Activated CD4-positive, alpha-beta T cell treated with anti-CD3 and anti-CD28 coated beads, Interleukin-2, amount 10 ng/mL, durations not matched to agents 7 days and 5 days (primary cell): ENCODE measurements at places on chromosomes 12 and 14.
A peak's percentile ranks its signal among the peaks of the same experiment; 100 is the strongest.

GRCh38 chr14:52153939-52154338 is 85.1 kb upstream of the NID2 start:
- no peak for DNase-seq

DNA sequence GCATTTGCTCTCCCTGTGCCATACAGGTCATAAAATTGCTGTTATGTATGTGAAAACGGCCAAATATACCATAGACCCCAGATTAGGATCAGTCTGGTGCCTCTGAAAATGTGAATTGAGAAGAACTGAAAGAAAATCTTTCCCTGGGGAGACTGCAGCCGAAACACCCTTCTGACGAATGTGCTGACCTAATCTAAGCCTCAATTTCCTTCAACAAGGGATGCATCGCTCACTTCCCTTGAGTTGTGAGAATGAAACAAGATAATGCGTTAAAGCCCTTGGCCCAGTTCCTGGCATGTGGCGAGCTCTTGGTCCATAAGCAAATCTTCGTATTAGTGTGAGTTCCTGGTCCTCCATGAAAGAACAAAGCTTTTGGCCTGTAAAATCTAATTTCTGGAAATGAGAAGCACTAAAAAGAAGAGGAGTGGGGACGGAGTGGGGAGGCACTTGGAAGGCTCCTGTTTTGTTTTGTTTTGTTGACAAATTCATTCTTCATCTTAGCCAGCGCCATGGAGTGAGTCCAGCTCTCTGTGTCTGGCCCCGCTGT is 49.5 kb upstream of the RTRAF start:
- DNase-seq: no peak

- DNase-seq: no peak
These were observed 14.2 kb downstream of the FAM161B start for GRCh38 chr14:73935666-73936065.

DNA sequence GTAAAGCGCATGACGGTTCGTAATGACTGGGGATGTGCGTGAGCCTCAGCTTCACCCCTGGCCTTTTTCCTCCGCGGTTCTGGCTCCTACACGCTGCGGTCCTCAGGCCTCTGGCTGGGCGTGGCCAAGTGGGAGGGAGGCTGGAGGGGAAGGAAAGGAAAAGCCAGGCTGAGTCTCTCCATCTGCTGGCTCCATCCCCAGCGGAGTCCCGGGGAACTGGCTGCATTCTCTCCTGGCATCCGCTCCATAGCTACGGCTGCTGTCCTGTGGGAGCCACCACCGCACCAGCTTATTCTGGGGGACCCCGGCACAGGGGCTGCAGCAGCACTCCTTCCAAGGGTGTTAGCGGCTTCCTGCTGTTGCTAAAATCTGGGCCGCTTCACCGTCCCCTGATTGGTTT is 68.2 kb upstream of the SLC24A4 start:
- no peak for DNase-seq

GRCh38 chr14:78921856-78922255 is 751.7 kb downstream of the NRXN3 start:
- DNase-seq: no peak

GRCh38 chr12:1826867-1827705 is 6.7 kb downstream of the LRTM2 start:
- DNase-seq: no peak

GRCh38 chr14:95526483-95527386 is 8.1 kb upstream of the GLRX5 start:
- no peak for DNase-seq

- DNase-seq: no peak
These were observed 976 bp downstream of the PEX5 start for GRCh38 chr12:7190268-7191055.

DNA sequence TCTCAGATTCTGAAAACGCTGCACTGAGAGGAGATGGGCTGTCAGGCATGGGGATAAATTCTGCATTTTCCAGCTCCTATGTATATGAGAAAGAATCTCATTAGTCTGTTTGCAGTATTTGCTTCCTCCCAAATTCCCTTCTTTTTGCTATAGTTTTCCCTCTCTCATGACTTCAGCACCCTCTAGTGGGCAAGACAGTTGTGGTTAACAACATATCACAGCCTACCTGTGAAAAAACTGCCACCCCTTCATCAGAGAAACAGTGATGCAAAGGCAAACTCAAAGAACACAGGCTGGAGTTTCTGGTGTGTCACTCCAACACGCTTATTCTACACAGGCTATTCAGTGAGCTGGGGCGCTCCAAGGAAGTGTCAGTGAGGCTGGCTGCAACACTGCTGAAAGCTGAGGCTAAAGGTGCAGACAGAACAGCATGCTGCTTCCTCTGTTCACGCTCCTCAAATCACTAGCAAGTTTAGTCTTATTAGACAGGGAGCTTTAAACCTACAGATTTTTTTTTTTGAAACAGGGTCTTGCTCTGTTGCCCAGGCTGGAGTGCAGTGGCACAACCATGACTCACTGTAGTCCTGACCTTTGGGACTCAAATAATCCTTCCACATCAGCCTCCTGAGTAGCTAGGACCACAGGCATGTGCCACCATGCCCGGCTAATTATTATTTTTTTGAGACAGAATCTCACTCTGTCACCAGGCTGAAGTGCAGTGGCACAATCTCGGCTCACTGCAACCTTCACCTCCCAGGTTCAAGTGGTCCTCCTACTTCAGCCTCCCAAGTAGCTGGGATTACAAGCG is 19.3 kb downstream of the ZC2HC1C start:
- peak; percentile 73 for DNase-seq

DNA sequence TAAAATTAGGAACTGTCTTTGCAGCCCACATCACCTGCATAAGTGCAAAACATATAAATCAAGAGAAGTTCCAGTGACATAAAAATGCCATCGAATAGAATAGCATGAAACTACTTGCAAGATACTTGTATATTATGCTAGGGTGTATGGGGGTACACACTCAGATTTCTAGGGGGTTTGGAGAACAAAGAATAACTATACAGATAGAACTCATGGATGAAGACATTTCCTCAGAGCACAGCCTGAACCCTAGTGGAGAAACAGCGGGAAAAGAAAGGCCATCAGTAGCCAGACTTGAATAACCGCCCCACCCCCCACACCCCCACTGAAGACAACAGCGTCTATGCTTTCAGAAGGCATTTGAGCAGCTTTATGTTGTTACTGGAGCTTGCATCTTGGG is 425.8 kb downstream of the NPAS3 start:
- DNase-seq: no peak

GRCh38 chr12:73452672-73453469 is 1084.8 kb upstream of the ATXN7L3B start:
- no peak for DNase-seq

- peak; percentile 27 for DNase-seq
These were observed 647 bp upstream of the ESPL1 start for GRCh38 chr12:53267306-53267998.

GRCh38 chr14:51410897-51411296 is 170.8 kb downstream of the TMX1 start:
- no peak for DNase-seq

DNA sequence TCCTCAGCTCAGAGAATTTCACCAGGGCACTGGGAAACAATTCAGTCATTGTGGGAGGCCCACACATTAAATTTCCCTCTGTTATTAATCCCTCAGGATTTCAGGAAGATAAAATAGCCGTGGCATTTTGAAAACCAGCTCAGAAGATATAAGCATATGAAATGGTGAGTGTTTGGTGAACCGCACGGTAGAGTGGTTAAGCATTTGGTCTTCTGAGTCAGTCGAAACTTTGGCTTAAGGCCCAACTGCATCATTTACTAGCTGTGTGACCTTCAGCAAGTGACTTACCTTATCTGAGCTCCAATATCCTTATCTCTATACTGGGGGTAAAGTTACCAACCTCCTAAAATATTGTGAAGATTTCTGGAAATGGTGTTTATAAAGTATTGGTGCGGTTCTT is 5.2 kb upstream of the VRK1 start:
- DNase-seq: no peak

- DNase-seq: no peak
These were observed 26.2 kb upstream of the TUNAR start for GRCh38 chr14:95850429-95850828.

DNA sequence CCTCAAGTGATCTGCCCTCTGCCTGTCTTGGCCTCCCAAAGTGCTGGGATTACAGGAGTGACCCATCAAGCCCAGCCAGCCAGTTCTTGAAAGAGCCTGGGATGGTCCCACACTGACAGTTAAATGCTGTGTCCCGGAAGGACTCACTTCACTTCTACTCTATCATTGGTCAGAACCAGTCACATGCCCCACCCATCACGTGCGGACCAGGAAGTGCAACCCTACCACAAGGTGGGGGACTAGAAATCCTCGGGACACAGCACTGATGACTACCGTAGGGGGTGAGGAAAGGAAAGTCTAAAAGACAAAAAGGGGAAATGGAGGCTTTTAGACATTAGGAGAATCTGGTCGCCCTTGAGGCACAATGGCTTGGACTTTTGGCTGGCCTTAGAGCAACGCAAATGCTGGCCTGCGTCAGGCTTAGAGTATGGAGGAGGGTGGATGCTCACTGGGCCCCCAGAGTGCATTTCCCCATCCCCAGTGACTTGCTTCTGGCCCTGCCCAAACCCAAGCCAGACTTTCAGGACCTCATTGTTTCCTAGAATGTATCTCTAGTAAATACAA is 207.7 kb downstream of the TTC8 start:
- no peak for DNase-seq

DNA sequence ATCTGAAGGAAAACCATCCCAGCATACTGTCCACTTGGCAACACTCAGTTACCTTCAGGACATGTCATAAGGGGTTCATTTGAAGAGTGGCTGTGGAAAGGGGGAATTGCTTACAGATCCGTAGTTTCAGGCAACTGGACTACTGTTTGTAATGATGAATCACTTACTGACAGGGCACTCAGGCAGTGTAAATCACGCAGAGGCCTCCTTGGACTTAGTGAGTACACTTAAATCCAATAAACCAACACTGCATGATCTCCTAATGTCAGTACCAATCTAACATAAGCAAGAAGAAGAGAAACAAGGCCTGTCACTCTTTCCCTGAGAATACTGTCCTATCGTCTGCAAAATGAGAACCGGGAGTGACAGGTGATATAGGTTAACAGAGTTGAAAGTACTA is 104.8 kb downstream of the TRAFD1 start:
- no peak for DNase-seq

GRCh38 chr12:3003357-3003992 is 44.3 kb downstream of the TEAD4 start:
- no peak for DNase-seq

DNA sequence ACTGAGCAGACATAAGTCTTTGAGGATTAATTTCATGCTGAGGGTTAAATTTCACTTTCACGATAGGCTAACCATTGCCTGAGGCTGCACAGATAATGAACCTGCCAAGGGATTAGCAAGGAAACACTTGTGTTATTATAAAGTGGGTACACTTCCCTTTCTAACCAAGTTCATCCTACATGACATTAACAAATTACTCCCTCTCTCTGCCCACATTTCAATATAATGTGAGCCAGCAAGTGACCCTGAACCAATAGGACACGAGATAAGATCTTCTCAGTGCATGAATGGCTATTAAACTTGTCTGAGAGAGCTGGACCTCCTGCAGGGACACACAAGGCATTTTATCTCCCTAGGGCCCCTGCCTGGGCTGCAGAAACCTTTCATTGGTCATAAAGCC is 173.5 kb downstream of the PAX9 start:
- no peak for DNase-seq

GRCh38 chr12:53749986-53750811 is 1.6 kb downstream of the CISTR start:
- no peak for DNase-seq

- no peak for DNase-seq
These were observed 12.8 kb downstream of the PGF start for GRCh38 chr14:74942608-74943007.

GRCh38 chr12:108838194-108839017 is 19.0 kb downstream of the SSH1 start:
- peak; percentile 74 for DNase-seq

DNA sequence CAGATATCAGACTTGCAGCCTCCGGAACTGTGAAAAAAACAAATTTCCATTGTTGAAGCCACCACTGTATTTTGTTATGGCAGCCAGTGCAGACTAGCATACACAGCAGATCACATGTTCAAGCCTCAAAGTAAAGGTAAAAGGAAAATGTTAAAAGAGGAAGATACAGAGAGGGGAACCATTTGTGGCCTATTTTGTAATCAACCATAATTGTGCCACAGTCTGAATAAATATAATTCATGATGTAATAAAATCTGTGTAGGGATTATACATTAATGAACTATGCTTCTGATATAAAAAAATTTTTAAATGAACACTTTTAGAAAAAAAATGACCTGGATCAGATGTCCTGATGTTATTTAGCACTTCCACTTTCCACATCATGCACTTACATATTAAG is 79.6 kb downstream of the SLC16A7 start:
- DNase-seq: no peak

GRCh38 chr14:62905566-62905965 is 139.7 kb downstream of the KCNH5 start:
- no peak for DNase-seq

DNA sequence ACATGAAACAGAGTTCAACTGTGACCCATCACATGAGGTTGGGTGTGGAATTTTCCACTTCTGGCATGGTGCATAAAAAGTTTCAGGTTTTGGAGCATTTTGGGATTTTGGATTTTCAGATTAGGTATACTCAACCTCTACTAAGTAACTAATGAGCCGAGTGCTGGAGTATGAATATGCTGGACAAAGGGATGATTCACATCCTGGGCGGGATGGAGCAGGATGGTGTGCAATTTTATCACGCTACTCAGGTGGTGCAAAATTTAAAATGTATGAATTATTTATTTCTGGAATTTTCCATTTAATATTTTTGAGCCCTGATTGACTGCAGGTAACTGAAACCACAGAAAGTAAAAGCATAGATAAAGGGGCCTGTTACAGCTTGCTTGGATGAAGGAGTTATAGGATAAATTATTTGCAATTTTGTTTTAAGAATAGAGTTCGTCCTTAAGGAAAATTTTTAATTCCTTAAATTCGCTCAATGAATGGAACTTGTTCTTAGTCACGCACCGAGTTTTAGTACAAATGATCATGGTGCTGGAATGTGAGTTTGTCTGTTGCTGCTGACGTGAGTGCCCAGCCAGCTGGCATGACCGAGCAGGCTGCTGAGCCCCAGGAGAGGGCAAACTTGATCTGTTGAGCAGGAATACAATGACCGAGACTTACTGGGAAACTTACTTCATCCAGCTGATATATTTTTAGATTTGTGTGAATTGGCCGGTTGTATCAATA is 176.3 kb downstream of the ESR2 start:
- DNase-seq: no peak

GRCh38 chr12:68189821-68190242 is 30.3 kb upstream of the IFNG start:
- DNase-seq: peak; percentile 42
